ENCODE measurements at places on chromosomes 1 and 21.

DNA sequence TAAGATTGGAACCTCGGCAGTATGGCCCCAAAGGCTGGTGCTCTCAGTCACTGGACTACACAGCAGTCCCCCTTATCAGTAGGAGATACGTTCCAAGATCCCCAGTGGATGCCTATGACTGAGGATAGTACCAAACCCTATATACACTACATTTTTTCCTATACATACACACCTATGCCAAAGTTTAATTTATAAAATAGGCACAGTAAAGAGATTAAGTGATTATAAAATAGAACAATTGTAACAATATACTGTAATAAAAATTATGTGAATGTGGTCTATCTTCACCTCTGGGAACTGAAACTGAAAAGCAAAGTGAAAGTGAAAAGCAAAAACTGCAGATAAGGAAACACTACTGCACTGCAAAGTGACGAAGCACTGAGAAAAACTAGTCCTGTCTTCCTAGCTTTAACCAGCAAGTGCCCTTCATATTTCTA is 96.8 kb downstream of the INTS7 start:
- no peak for DNase-seq

GRCh38 chr1:3900969-3901529 is 977 bp upstream of the C1orf174 start:
- DNase-seq, result peak; percentile 58

DNA sequence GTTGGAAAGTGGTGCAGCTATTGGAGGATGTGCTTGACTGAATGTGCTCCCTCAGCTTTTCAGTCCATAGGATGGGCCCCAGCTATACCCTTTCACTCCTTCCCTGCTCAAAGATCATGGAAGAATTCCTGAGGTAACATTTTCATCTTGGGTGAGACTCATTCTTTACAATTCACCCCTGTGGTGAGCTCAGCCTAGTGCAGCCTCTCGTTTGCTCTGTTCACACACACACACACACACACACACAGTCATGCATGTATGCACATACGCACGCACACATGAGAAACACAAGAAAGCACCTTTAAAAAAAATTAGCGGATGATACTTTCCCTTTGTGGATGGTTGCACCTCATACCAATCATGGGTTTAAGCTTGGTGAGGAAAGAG is 25.8 kb downstream of the CCN1 start:
- DNase-seq, result no peak

DNA sequence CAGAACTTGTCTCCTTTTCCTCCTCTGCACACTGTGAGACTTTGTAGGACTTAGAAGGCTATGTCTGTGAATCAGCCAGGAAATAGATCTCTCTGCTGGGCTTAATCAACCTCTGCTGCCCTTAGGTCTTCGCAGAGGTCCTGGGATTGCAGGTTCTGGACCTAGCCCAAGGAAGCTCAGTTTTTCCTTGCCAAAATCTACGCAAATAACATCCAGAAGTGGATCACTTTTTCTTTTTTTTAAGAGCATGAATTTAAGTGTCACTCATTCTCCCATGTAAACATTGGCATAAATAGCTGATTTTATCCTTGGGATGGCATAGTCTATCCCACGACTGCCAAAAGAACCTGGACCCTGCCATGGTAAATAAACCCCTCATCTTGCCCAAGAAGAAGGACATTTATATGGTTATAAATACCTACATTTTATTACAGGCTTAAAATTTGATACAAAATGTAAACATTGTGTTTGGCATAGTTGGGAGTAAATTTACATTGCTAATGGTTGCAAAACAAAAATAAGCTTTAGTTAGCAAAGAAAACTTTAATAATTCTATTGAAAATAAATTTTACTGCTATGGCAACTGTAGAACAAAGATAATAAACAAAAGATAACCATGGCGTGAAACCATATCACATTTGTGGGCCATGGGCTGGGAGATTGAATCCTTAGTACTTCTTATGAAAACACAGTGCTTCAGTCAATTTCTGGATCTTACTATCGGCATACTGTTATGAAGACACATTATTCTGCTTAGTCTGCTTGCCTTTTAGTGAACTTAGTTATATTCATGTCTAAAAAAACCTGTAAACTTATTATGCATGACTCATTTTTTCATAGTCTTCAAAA is 24.5 kb upstream of the DISC1 start:
- no peak for DNase-seq

DNA sequence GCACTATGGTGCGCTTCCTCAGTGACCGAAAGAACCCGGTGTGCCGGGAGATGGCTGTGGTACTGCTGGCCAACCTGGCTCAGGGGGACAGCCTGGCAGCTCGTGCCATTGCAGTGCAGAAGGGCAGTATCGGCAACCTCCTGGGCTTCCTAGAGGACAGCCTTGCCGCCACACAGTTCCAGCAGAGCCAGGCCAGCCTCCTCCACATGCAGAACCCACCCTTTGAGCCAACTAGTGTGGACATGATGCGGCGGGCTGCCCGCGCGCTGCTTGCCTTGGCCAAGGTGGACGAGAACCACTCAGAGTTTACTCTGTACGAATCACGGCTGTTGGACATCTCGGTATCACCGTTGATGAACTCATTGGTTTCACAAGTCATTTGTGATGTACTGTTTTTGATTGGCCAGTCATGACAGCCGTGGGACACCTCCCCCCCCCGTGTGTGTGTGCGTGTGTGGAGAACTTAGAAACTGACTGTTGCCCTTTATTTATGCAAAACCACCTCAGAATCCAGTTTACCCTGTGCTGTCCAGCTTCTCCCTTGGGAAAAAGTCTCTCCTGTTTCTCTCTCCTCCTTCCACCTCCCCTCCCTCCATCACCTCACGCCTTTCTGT is 7.3 kb upstream of the PIGV start:
- DNase-seq, result no peak

DNA sequence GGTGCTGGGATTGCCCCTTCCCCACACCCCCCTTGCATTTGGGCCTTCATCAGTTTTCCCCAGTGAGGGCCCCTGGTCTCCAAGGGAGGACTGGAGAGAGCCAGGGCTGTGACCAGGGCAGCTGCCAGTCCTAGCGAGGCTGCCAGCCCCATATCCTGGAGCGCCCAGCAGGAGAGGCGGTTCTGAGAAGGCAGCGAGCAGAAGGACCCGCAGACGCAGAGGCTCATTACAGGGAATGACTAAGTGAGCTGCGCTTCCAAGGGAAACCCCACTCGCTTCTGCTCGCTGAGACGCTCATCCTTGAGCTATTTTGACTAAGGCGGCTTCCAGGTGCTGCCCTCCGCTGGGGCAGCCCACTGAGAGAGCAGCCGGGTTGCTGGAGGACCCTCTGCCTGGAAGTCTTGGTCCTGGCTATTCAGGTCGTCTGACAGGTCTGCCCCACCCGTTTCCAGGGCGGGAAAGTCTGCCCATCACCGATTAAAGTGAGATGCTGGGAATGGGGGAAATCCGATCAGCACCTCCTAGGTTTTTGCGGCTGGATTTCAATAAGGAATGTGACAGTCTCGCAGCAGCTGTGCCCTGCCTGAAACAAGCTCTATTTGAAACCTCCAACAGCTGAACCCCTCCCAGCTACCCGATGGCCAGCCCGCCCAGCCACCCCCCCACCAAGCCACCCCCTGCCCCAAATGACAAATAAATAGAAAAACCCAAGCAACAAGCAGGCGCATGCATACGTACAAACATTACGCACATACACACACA is 2.8 kb downstream of the KCNN3 start:
- DNase-seq, result no peak

DNA sequence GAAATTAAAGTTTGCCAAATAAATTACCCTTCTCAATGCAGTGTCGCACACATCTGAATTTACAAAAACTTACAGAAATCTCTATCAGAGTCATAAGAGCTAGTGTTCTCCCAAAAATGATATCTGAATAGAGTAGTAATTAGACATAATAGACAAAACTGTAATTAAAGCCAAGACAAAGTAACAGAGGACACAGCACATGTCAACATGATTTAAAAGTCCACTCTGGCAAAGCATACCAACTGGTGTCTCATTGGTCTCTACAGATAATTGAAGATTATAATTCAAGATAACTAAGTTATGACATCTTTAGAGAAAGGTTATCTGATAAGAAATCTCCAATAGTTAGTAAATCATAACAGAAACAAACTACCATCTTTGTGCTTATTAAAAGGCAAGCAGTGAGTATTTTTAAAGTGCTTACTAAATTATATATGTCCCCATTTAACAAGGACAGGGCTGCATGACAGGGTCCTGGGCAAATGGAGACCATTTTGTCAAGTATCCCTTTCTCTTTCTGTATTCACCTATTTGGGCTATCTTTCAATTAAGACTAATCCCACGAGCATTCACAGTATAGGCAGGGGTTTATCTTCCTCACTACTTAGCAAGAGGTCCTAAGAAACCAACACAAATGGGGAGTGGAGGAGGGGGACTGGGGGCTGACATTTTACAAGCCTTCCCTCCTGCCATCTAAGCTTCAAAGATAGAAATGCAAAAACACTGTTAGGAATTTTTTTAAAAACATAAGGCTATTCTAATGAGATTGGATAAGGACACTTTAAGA is 26.0 kb downstream of the PTP4A2 start:
- DNase-seq, result no peak

- DNase-seq, result no peak
These were observed 7.3 kb upstream of the TINAGL1 start for GRCh38 chr1:31568895-31569595.

- no peak for DNase-seq
These were observed 8.3 kb downstream of the NT5C1A start for GRCh38 chr1:39663559-39663958.

- no peak for DNase-seq
These were observed 1.1 kb upstream of the CFAP141 start for GRCh38 chr1:154207262-154207661.

DNA sequence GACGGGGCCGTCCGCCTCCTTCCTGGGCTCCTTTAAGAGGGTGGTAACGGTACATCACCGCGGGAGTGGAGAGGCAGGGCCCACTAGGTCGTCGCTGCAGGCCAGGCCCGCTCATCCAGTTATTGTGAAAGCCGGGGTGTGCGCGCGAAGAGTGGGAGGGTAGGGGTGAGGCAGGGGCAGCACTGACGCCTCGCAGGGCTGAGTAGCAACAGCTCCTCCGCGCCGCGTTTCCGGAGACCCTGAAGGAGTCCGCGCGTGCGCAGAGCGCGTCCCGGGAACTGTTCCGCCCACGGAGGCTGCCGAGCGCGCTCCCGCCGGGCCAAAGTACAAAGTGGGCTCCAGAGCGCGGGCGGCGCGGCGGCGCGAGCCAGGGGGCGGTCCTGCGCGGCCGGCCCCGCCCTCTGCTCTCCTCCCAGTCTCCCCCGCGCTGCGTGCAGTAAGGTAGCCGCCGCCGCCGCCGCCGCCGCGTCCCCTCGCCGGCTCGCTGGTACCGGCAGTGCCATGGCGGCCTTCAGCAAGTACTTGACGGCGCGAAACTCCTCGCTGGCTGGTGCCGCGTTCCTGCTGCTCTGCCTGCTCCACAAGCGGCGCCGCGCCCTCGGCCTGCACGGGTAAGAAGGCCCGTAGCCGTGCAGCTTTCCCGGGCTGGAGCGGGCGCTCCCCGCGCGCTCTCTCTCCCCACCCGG is at the start of gene ABCD3:
ABCD3 (plus strand) TSS at position 412 of the 686 bp plus-strand sequence; CDS start at position 502, 90 bp downstream.
- DNase-seq, result peak; percentile 94

GRCh38 chr1:54283635-54284385 is 83.8 kb downstream of the MRPL37 start:
- no peak for DNase-seq

DNA sequence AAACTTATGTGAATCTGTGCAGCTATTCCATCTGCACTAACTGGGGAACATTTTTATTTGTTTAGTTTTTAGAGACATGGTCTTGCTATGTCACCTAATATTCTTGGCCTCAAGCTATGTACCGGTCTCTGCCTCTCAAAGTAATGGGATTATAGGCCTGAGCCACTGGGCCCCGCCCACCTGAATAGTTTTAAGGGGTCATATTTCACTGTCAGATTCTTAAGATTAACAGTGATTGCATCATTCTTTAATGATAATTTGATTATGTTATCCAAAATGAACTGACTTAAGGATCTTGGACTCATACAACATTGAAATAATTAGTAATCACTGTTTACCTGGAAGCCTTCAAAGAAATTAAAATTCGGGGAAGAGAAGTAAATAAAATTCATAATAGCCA is 12.6 kb upstream of the KLF18 start:
- no peak for DNase-seq

DNA sequence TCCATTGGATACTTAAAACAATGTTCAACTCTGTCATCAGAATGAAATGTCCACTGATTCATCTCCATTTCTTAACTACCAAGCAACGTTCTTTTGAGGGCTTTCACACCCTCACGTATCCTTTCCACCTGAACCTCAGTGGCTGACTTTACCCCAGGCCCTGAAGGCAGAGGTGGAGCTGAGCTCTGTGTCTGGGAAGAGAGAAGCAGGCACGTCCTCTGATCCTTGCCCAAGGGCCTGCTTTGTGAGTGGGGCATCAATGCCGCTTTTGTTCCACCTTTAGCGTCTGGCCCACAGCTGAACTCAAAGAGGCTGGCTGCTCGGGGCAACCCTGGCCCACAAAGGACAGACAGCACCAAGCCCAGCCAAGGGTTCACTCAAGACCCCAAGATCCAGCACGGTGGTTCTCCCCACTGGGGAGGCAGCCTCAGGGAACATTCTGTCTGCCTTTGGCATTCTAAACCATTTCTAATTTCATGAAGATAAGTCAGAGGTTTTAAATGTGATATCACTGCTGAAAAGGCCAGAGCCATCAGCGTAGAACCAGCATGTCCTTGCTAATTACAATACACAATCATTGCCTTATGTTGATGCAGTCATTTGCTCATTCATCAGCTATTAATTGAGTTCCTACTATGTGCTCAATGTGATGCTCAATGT is 126.0 kb upstream of the UBE2U start:
- no peak for DNase-seq

GRCh38 chr21:28754127-28754611 is 238.5 kb downstream of the LTN1 start:
- no peak for DNase-seq

DNA sequence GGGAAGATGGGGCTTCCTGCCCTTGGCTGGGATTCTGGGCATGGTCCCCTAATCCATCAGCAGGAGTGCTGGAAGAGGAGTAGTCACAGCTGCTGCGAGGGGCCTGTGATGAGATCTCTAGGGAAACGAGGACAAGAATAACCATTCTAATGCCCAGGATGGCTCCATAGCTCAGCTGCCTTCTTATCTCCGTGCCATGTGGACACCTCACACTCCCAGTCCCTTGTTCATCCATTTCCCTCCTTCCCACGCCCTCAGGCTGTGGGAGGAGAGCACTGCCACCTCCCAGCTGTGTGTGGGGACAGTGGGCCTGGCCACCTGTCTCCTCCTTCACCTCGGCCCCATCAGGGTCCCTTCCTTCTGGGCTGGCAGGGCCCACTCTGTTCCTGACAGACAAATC is 16.1 kb upstream of the ETV3 start:
- DNase-seq, result no peak
